ENCODE measurements at places on chromosomes 5 and 9.

GRCh38 chr5:41707853-41708603 is 162.2 kb downstream of the OXCT1 start:
- DNase-seq = no peak

DNA sequence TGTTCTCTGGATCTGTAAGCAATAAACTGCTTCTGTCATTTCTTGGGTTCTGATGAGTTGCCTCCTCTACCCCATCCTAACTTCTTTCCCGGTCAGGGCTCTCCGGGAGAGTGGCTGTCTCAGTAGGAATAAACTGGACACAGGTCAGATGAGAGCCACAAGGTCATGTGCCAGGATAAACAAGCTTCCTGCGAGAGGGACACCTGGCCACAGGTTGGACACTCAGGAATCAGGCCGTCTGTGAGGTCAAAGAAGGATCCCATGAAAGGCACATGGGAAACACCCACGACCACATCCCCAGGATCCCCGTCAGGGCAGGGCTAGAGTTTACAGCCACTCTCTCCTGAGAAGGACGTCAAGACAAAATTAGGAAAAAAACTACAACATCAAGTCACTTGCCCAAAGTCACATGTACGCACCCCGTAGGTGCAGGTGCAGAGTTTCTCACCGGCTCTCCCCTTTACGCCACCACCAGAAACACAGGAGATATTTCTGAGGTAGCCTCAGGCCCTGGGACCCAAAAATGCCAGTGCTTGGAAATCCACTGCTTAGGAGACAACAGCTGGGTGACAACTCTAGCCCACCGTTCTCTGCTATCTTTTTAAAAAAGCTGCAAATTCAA is 28.7 kb downstream of the CCT5 start:
- no peak for DNase-seq

GRCh38 chr5:158514319-158514985 is 585.3 kb downstream of the EBF1 start:
- no peak for DNase-seq

DNA sequence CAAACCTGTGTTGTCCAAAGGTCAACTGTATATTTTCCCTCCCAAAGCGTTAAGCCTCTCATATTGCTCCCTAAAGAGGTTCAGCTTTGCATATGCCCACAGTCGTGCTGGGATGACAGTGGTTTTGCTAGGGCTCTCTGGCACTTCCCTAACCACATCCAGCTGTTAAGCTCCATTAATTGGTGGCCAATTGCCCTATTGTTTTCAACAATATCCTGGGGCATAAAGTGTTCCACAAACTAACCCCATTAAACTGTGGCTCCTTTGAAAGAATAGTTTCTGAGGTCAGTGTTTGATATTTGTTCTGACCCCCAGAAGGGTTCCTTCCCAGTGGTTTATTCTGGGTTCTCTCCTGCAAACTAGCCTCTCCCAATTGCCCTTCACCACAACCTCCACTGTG is 194.5 kb downstream of the HSD17B3 start:
- no peak for DNase-seq

DNA sequence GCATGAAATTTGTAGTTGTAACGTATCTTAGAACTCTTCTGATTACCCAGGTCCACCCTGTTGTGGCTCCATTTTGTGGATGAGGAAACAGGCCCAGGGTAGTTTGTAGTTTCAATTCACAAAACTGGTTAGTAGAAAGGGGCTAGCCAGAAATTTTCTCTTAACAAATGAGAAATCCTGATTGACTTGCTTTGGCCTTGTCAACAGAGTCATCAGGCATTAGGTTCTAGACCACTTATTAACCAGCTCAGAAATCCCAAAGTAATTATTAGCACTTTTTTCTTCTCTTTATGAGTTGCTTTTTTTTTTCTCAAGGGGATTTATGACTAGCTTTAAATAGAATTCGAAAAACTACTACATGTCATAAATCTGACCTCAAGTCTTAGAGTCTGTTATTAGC is 160.2 kb downstream of the SH3GL2 start:
- no peak for DNase-seq

DNA sequence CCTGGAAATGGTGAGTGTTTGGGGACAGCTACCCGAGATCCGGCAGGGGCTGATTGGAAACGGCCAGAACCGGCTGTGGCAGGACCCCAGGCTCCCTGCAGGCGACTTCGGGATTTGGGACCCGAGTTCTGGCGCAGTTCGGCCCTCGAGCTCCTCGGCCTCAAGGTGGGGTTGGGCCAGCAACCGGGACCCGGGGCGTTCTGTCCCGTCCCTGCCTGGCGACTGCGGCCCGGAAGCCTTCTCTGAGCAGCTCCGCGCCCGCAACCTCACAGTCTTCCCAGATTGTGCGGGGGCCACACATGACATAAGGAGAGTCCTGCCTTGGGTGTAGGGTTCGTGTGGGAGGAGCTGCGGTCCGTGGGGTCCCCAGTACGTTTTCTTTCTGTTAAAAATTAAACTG is 23.2 kb upstream of the NEURL1B start:
- DNase-seq = no peak

GRCh38 chr5:10364186-10364689 is 10.7 kb downstream of the MARCHF6 start:
- no peak for DNase-seq

All from activated T-cell treated with anti-CD3 and anti-CD28 coated beads for 24 hours (primary cell).